Astrocyte (in vitro differentiated cells and primary cell): ENCODE measurements at places on chromosomes 5 and 9. TPM values are rescaled to one million over a fixed set of nuclear protein-coding genes. Genes with fewer than 3 reads are reported as not detected.

GRCh38 chr5:103114440-103114839 lies 5.5 kb downstream of the GIN1 start:
- peak; percentile 46 for DNase-seq

DNA sequence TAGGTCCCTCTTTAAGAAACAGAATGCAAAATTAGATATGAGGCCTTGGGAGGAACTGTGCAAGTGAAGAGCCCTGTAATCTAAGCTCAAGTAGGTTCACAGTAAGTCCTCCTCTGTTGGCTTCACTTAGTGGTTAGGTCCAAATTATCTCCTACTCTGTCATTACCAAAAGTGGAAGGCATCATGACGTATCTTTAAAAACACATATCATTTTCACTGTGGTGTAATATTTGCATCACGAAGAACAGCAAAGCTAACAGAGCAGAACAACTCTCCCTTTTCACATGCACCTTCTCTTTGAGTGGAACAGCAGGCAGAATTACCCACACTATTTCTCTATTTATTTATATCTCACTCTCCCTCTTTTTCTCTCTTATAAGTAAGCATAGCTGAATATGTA lies 240.5 kb upstream of the CCNH start:
- DNase-seq = no peak

DNA sequence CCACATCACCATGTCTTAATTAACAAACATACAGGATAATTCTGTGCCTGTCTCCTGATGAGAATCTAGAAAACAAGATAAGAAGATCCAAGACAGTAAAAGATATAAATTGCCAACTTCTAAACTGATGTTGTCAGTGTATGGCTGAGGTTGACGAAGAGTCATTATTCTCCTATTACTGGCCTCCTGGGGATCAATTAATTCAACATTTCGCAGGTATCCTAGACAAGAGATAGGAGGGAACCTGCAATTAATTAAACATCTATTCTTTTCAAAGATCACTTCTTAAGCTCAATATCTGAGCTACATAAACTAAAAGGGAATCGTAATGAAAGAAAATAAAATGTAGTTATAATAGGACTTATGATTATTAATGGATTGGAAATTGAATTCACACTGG lies 232.0 kb upstream of the GRIA1 start:
- DNase-seq = no peak

GRCh38 chr5:114473541-114473940 lies 111.7 kb downstream of the KCNN2 start:
- no peak for DNase-seq

DNA sequence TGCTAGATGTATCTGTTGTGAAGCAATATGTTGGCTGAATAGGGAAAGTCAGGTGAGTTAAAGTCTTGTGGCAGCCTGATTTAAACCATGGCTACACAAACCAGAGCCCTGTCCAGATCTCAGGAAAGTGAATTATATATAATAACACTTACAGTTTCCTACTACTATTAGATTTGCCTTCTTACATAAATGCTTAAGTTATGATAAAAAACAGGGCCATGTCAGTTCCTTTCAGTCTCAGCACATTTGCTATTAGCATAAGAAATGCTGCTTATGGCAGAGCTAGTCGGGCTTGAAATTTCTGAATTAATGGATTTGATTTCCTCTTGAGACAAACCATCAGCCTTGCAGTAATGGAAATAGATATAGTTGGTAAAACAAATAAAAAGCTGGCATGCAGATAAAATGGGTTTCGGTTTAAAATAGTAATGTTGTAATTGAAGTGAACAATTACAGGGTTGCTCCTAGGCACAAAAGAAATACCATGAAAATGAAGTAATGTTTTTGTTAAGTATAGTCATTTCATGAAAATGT lies 664.2 kb upstream of the ZNF608 start:
- DNase-seq = peak; percentile 87

The TMEM232 gene
- total RNA-seq = 1.4 and 1.7 TPM in 2 replicates

DNA sequence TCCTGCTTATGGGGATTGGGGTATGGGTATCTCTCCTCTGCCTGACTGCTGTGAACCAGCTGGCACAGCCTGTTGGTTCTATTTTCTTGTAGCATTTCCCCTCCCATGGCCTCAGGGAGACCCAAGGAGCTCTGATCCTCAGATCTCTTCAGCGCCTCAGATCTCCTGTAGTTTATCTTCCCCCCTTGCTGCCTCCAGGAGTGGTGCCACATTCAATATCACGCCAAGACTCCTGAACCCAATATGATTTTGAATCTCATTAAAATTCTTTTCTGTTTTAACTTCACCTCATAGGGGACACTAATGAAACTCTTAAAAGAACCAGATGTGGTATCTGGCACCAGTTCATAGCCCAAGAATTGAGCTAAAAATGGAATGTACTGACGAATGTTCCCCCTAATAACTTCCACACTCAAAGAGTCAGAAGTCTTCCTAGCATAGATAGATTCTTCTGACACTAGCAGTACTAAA lies 59.6 kb upstream of the LIFR start:
- DNase-seq = peak; percentile 68

The ARL15 gene
- total RNA-seq = 29.1 and 30.3 TPM in 2 replicates

GRCh38 chr9:22050924-22051323 lies 41.8 kb upstream of the CDKN2B start:
- no peak for DNase-seq

GRCh38 chr5:15674716-15675115 lies 174.7 kb downstream of the FBXL7 start:
- DNase-seq = no peak

The RFX3 gene
- 12.1 and 12.6 TPM in 2 replicates for total RNA-seq

DNA sequence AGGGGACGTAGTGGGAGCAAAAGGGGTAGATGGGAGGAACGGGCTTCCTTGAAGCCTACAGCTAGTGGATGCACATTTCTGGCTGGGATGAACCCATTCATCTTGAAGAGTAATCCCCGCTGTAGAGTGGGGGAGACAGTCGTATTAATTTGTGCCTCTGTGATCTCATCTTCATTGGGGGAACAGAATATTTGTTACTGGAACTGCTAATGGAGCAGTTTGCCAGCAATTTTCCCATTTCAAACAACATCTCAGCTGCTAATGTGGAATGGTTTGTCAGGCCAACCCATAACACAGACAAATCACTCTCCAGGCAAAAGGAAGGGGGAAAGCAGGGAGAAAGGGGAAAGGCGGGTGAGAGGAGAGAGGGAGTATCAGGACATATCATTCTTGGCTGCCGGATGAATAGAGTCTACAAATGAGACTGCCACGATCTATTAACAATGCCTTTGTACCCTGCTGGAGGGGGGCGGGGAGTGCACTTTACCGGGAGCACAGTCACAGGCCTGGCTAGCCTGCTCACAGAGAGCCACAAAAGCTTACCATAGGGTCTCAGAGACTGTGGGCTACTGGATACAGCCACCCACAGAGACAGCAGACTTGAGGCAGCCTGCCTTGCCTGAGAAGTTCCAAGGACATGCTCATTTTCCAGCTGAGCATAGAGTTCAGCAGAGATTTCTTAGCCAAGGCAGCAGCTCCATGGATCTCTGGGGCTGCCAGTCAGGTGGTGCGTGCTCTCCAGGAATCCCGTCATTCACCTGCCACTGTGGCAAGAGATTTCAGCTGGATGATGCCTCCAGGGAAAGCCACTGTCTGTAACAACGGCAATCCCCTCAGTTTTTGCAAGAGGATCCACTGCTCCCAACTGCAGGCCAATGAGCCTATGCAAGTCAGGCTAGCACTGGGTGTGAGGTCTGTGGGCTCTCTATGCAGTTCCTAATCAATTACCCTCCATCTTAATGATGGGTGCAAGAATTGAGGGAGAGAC lies 217.7 kb upstream of the PANK3 start:
- no peak for DNase-seq

The RAB3C gene
- 0.45 and 1.3 TPM in 2 replicates for total RNA-seq

DNA sequence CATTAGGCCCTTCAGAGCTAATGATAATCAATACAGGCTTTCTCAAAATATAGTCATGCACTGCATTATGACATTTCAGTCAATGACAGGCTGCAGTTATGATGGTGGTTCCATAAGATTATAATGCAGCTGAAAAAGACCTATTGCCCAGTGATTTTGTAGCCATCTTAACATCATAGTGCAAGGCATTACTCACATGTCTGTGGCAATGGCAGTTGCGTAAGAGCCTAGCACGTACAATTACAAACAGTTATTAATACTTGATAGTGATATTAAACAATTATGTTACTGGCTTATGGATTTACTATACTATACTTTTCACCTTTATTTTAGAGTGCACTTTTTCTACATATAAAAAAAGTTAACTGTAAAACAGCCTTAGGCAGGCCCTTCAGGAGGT lies 214.8 kb downstream of the ISL1 start:
- DNase-seq = no peak

- DNase-seq = no peak
Observed at GRCh38 chr5:123093111-123093600, 4.1 kb downstream of the PRDM6 start.

The DAB2IP gene
- total RNA-seq = 41.4 and 41.7 TPM in 2 replicates

The FUT7 gene
- total RNA-seq = not detected in 2 replicates

GRCh38 chr9:73149371-73150067 lies 2.1 kb upstream of the ANXA1 start:
- DNase-seq = peak; percentile 89

The SGCD gene
- total RNA-seq = 2.9 and 5.6 TPM in 2 replicates

DNA sequence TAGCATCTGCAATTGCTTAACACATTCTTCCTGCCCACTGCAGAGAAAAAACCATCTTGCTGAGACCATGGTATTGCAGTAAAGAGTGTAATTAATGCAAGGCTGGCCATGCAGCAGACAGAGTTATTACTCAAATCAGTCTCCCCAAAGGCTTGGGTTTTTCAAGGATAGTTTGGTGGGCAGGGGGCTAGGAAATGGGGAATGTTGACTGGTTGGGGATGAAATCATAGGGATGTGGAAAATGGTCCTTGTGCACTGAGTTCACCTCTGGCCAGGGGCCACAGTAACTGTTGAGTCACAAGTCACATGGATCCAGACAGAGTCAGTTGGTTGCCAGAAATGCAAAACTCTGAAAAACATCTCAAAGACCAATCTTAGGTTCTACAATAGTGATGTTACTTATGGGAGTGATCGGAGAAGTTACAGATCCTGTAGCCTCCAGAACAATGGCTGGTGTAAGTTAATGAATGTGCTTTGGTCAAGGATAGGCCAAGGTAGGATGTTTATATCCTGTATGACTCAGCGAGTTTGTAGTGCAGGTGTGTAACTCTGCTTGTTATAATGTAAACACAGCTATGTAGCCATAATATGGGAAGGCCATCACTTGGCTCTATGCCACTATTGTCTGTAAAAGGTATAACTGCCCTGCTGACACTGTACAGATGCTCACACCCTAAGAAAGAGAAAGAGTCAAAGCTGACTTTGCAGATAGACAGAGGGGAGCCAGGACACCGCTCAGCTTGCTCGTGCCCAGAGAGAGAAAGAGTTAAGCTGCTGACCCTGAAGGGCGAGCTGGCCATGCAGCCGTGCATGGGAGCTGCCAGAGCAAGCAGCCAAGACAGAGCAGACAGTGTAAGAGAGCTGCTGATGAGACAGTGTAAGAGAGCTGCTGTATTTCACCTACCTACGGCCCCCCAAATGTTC lies 27.2 kb downstream of the C9orf152 start:
- peak; percentile 72 for DNase-seq

GRCh38 chr9:90322296-90322695 lies 320.3 kb downstream of the DIRAS2 start:
- DNase-seq = no peak

DNA sequence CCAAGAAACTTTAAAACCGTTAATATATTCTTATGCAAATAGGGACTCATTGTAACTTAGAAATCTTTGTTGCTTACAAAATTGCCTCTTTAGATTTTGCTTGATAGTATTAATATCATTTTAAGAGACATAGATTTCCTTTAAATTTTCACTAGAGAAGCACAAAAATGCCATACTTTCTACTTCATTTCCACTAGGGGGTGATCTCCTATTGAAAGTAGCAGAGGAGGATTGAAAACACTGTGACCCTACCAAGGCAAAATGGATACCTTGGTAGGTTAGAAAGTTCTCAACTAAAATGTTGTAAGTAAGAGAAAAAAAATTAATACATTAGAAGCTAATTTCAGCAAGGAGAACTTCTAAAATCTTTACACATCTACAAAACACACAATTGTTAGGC lies 204.9 kb downstream of the CHSY3 start:
- DNase-seq = no peak

DNA sequence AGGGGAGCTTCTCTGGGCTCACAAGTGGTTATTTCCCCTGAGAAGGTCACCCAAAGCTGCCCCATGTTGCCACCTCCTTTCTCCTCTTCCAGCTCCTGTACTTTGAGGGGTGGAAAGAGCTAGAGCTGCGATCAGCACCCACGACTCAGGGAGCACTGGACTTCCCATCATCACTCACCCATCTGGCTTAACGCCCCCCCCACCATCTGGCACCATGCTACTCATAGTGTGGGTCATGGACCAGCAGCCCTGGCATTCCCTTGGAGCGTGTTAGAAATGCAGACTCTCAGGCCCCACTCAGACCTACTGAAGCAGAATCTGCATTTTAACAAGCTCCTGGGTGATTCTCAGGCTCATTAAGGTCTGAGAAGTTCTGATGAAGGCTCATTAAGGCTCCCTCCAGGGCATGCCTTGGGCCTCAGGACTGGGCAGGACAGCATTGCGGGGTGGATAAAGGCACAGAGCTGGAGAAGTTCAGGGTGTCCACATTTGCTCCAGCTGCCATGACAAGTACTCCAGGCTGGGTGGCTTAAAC lies 67.3 kb downstream of the GALNT12 start:
- DNase-seq = no peak

GRCh38 chr5:68894673-68895072 lies 199.1 kb upstream of the SLC30A5 start:
- no peak for DNase-seq

- DNase-seq = no peak
Observed at GRCh38 chr5:116358911-116359418, 215.7 kb downstream of the SEMA6A start.

- DNase-seq = no peak
Observed at GRCh38 chr5:93571114-93571949, 9.7 kb downstream of the NR2F1-AS1 start.

The PCDHA3 gene
- total RNA-seq = 0.84 and 1.1 TPM in 2 replicates

The QSOX2 gene
- total RNA-seq = 20.4 and 20.9 TPM in 2 replicates

The SLC34A1 gene
- total RNA-seq = not detected in 2 replicates

GRCh38 chr5:24633715-24634325 lies 11.0 kb downstream of the CDH10 start:
- DNase-seq = peak; percentile 21

DNA sequence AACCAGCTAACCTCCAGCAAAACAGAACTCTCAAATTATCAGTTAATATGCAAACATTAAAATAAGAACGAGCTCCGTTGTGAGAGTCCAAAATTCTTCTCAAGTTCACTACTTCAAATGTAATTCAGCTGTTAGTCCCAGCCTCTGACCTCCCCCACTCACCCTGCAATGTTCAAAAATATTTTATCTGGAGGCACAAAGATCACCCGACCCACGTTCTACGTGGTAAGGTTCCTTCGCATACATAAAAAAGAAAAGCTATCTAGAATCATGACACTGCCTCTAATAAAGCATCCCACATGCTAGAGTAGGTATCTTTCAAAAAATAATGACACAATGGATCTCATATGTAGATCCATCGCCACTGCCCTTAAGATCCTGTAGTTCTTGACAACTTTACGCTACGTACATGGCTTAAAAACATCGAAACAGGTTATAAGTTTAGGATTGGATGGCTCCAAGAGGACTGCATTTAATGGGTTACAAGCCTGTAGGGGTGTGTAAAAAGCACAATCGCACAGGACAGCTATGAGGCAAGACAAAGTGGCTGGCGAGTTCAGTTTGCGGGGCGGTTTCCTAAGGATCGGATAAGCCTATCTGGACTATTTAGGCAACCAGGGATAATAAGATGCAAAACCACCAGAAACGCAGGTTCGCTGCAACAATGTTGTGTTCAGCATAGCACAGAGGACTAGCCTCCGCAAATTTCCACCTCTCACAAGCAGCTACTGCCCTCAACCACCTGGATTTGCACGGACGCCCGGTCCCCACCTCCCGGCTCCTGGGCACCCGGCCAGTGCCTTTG lies 969 bp downstream of the CLK4 start:
- peak; percentile 46 for DNase-seq
